ENCODE measurements at places on chromosomes 16 and 17.

GRCh38 chr17:72403713-72404209, 282.9 kb downstream of the SOX9 start:
- no peak for DNase-seq

- no peak for DNase-seq
These were observed 352.4 kb downstream of the C16orf95 start for GRCh38 chr16:86964796-86965241.

DNA sequence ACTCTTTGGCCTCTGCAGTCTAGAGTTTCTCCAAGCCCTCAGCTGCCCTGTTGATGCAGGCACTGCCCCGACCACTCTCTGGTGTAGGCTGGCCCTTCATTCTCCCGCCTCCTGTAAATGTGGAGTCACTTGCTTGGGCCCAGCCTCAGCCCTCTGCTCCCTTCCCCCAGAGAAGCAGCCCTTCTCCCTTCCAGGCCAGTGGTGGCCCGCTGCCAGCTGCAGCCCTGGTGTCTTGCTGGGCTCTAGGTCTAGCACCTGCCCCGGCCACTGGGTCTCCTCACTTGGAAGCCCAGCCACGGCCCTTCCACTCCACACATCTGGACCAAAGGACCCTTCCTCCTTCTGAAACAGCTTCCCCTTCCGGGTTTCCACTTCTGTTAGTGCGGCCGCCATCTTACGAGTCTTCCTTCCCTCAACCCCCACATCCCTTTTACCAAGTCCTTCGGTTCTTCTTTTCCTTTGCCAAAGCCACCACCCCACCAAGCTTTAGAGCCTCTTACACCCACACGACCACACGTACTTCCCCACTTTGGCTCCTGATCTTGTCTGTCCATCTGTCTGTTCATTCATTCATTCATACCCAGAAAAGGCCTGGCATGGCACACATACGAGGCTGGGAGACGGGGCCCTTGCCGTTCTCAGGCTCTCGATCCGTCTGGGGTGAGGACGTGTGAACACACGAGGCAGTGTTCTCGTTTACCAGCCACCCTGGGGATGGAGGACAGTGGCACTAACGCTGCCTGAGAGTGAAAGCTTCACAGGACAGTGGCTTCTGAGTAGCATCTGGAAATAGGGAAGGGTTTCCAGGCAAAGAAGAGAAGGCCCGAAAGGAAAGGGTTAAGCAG, 68.0 kb downstream of the ABR start:
- no peak for DNase-seq

- DNase-seq, result no peak
These were observed 95.7 kb downstream of the KANSL1 start for GRCh38 chr17:46097497-46097896.

GRCh38 chr17:73256220-73256619, 5.5 kb downstream of the CPSF4L start:
- no peak for DNase-seq

DNA sequence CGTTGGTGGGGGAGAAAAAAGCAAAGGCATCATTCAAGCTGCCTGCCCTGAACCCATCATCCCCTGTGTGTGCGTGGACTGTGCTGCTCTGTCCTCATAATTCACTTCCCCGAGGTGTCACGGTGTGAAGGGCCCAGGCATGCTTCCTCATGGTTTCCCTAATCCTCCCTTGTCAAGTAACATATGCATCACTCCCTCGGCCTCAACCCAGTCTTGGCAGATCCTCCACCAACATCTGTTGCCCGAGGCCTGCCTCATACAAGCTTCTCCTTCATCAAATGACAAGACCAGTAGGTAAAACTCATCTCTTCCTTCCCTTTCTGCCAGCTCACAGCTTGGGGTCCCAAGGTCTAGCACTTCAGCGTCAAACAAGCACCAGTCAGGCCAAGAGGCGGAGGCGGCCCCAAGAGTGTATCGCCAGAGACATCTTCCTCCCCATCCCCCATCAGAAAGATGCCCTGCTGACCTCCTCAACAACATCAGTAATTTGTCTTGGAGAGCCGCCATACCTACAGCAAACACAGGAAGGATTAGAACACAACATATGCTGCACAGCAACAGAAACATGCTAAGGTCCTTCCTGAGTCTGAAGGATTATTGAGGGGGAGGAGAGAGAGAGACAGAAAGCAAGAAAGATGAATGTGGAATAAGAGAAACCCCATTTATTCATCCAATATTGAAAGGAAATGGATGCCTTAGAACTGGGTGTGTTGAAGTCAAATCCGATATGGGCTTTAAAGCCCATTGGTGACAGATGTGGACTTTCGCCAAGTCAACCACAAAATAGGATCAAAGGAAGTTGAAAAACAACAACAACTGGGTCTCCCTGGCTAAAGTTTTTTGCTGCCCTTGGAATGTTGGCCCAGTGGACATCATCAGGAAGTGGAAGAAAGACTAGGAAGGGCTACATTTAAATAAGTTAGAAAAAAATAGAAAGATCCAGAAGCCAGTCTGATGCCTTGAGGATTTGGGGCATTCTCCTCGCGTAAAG, 38.4 kb downstream of the SOX9 start:
- DNase-seq, result no peak

DNA sequence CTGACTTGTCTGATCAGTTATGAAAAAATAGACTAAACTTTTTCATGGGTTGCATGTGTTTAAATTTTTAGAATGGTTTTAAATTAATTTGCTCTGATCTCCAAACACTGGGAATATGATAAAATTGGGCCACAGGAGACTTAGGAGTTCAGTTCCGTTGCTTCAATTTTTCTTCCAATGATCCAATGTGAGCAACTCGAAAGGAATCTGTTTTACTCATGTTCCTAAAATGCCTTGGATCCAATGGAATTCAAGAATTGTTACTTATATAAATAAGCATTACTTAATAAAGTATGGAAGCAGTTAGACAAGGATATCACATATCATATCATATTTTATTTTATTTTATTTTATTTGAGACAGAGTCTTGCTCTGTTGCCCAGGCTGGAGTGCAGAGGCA, 56.0 kb upstream of the NACA2 start:
- DNase-seq, result no peak

DNA sequence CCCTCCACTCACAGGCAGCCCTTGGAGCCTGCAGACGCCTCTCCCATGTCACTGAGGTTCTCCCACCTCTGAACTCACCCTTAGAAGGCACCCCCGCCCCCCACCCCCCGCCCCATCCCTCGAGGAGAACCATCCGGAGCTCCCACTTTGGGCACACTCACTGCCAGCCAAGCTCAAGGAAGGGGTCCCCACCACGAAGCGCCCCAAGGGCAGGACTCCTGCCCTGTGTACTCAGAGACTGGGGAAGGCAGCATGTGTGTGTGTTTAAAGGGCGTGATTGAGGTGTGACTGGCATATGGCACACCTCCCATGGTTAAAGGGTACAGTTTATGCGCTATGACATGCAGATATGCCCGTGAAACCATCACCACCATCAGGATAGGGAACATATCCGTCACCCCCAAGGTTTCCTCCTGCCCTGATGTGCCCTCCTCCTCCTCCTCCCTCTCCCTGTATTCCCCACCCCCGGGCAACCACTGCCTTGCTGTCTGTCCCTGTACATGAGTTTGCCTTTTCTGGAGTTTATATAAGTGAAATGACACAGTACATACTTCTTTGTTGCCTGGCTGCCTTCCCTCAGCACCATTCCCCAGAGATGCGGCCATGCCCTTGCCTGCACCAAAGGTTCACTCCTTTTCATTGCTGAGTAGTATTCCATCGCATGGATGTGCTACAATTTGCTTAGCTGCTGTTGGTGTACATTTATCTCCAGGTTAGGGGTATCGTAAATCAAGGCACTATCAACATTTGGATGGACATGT, 14.0 kb upstream of the RBFOX3 start:
- no peak for DNase-seq

GRCh38 chr16:50653633-50654519, 27.2 kb downstream of the SNX20 start:
- no peak for DNase-seq

GRCh38 chr16:31008149-31008548, 2.3 kb downstream of the STX1B start:
- no peak for DNase-seq

GRCh38 chr16:78566397-78567073, 467.1 kb downstream of the WWOX start:
- DNase-seq, result no peak

- no peak for DNase-seq
These were observed 79.7 kb downstream of the PLD6 start for GRCh38 chr17:17126131-17127110.

- DNase-seq, result no peak
These were observed 5.0 kb upstream of the CETP start for GRCh38 chr16:56956756-56957155.

GRCh38 chr17:3276126-3276525, 22.0 kb downstream of the OR3A1 start:
- no peak for DNase-seq

GRCh38 chr17:77188084-77189066, 47.6 kb downstream of the SEC14L1 start:
- DNase-seq, result no peak

GRCh38 chr17:83174362-83175118, 95.1 kb downstream of the METRNL start:
- no peak for DNase-seq

DNA sequence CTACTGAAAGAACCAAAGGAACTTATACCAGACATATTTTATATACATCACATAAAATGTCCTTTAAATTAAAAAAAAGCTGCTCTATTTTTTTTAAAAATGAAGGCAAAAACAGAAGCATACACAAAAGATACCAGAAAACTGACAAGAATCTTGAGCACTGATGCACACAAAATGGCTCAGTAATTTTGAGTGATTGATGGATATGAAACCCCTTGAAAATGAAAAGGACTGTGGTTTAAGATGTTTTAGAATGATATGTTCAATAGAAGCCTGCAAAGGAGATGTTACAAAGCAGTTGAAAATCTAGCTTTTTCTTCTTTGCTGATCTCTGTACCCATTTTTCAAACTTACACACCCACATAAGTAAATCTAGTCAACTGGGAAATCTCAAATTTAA, 2.7 kb downstream of the C16orf87 start:
- no peak for DNase-seq

GRCh38 chr17:80665792-80666191, 121.2 kb downstream of the RPTOR start:
- DNase-seq, result no peak

DNA sequence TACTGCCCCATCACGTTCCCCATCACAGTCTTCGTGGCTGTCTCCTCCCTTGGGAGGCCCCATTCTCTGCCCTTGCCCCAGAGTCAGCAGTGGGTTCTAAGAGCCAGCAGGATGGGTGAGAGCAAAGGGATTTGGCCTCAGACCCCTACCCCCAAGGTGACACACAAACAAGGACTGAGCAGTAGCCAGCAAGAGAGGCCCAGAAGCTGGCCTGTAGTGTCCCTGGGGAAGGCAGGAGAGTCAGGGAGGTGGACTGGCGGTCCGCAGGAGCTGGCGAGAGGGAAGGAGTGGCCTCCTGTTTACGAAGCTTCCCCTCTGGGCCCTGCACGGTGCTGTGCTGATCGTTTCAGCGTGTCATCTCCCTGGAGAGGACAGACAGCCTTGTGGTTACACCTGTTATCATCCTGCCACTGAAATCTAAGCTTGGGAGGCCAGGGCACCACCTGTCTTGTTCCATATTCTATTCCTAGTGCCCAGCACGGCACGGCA, 8.4 kb downstream of the WDR81 start:
- DNase-seq, result no peak

DNA sequence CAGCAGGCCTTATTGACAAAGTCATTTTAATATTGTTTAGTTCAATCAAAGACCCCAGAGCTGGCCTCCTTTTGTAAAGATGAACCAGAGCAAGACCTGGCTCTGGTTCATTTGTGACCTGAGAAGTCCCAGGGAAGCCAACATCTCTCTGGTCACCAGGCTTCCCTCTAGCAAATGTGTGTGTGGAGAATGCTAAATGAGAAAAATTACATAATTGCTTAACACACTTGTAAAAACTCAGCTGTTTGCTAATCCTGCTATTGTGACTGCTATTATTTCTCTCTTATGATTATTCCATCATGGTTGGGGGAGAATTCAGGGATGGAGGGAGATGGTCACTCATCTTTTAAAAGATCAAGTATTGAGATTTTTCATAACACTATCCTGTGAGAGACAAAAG, 94.3 kb upstream of the CLEC3A start:
- no peak for DNase-seq

DNA sequence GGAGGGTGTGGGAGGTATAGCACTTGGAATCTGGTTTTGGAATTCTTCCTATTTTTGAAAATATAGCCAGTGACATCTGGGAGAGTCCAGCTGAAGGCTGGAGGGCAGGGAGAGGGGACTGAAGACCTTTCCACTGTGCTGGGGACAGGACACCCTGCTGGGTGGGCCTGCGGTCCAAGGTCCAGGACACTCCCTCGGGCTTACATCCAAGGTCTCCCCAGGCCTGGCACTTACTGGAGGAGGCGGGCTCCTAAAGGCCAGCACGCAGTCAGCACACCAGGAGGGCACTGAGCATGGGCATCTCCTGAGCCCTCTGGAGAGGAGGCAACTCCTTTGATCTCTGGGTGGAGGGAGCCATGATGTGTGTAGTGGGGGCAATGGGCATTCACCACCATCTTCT, 35.5 kb upstream of the ETV4 start:
- DNase-seq, result no peak

- DNase-seq, result no peak
These were observed 271.8 kb downstream of the CPPED1 start for GRCh38 chr16:12531937-12532336.

GRCh38 chr16:56858374-56858773, 6.6 kb upstream of the SLC12A3 start:
- no peak for DNase-seq

- no peak for DNase-seq
These were observed 3.5 kb downstream of the RAB40C start for GRCh38 chr16:593406-593805.

DNA sequence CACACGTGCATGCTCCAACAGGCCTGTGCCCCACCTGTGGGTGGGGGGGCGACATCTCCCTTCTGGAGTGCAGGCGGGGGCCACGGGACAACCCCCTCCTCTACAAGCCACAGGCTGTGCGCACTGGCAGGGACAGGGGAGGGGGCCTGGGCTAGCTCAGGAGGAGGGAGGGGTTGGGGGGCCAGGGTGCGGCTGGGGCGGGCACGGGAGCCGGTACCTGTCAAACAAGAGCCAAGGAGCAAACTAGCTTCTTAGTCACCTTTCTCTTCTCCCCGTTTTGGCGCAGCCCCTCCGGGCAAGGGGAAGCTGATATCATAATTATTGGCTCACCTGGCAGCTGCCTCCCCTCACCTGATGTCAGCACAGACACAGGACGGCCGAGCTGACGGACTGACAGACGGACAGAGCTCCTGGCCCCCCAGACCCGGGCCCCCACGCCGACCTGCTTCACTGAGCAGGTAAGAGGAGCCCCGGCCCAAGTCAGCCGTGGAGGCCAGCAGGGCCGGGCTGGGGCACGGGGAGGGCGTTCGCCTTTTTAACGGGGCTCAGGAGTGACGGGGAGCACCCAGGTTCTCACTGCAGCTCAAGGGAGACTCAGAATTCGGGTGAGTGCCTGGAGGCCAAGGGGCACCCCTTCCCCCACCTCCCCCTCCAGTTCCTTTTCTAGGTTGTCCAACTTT, at the start of gene FOXN1:
Gene FOXN1, plus strand, starts transcription at position 363 of the 680 bp plus-strand sequence. CDS start 17,622 bp downstream, outside the sequence.
- DNase-seq, result no peak
